GM12864 (cell line): ENCODE measurements at places on chromosomes 12 and 14.

GRCh38 chr12:87234898-87235297, 794.3 kb downstream of the C12orf50 start:
- no peak for DNase-seq

DNA sequence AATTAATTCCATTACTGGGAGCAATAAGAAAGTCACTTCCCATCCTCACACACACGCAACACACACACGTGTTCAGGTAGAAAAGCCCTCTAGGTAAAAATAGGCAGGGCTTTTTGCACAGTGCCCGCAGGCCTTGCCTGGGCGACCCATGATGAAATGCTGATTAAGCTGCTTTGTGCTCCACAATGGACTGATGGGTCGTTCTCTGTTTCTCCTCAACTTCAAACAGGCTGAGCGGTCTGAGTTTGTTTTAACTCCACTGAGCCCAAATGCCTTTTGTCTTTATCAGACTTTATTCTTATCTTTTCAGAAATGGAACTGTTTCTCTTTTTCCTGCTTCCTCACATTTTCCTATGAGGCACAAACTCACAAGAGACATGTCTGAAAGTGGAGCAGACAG, 9.4 kb upstream of the DACT1 start:
- no peak for DNase-seq

- no peak for DNase-seq
Observed at GRCh38 chr12:99722690-99723486, 75.3 kb downstream of the GARIN6 start.

DNA sequence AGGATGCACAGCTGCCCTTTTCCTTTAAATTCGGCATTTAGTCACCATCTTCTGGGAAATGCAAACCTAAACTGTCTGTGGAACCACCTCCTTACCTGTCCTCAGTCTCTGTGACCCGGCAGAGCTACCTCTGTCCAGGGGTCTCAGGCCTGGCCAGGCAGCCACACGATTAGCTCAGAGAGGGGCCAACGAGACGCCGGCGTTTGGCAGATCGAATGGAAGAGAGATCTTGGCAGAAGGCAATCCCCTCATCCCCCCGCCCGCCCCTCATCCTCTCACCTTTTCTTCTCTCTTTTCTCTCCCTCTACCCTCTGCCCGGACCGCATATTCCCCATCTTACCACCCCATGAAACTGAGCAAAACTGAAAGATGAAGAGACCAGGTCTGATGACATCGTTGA, 101.0 kb downstream of the PIWIL1 start:
- DNase-seq, result no peak

- peak; percentile 70 for DNase-seq
Observed at GRCh38 chr12:67988601-67989021, 636 bp upstream of the IFNG-AS1 start.

GRCh38 chr14:92122351-92122677, 545 bp downstream of the CPSF2 start:
- no peak for DNase-seq

- DNase-seq, result no peak
Observed at GRCh38 chr14:71629765-71630492, 302.3 kb upstream of the RGS6 start.

- no peak for DNase-seq
Observed at GRCh38 chr12:20492251-20492760, 124.0 kb downstream of the PDE3A start.

GRCh38 chr14:95535226-95536021, 574 bp downstream of the GLRX5 start:
- no peak for DNase-seq

- no peak for DNase-seq
Observed at GRCh38 chr12:29517264-29517663, 19.8 kb upstream of the OVCH1 start.

DNA sequence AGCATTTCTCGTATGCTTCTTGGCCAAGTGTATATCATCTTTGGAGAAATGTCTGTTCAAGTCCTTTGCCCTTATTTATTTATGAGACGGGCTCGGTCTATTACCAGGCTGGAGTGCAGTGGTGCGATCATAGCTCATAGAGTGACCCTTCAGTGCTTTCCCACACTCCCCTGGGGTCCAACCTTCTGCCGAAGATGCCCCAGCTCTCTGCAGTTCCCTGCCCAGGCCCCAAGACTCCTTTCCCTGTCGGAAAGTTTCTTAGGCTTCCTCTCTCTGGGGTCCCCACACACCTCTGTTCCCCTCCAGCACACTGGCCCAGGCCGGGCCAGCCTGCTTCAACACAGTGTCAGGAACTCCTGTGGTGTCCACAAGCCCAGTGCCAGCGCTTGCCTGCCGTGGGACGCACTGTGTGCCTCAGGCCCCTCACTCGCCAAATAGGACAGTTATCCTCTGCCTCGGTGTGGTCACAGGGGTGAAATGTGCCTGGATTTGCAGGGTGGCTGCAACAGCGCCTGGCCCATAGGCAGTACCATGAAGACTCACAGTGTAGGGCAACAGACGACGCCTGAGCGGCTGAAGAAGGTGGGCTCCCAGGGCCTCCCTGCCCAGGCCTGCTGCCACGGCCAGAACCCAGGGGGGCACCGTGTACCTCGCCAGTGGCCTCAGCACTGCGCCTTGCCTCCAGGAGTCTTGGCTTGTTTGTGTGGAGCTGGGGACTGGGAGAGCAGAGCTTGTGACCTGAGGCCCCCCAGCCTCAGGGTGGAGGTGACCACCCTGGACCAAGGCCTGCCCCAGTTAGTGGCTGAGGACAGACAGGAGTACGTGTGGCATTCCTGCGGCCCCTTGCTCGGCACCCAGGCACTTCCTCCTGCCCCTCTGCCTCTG, 4.9 kb upstream of the ASPG start:
- no peak for DNase-seq

GRCh38 chr14:97697772-97698171, 900.6 kb downstream of the VRK1 start:
- no peak for DNase-seq

- DNase-seq, result no peak
Observed at GRCh38 chr14:67722293-67722692, 20.6 kb downstream of the RDH12 start.

DNA sequence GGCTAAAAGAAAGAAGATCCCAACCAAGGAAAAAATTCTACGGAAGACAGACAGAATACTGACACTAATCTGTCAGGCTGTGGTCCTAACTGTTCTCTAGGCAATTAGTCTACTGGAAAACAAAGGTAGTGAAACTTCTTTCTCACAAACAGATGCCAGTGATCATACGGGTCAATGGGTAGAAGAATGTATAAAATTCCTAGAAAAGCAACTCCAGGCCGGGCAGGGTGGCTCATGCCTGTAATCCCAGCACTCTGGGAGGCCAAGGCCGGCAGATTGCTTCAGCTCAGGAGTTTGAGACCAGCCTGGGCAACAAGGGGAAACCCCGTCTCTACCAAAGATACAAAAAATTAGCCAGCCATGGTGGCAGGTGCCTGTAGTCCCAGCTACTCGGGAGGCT, 64.8 kb downstream of the HECTD4 start:
- no peak for DNase-seq

GRCh38 chr12:11228296-11228879, 41.1 kb downstream of the PRB3 start:
- no peak for DNase-seq

DNA sequence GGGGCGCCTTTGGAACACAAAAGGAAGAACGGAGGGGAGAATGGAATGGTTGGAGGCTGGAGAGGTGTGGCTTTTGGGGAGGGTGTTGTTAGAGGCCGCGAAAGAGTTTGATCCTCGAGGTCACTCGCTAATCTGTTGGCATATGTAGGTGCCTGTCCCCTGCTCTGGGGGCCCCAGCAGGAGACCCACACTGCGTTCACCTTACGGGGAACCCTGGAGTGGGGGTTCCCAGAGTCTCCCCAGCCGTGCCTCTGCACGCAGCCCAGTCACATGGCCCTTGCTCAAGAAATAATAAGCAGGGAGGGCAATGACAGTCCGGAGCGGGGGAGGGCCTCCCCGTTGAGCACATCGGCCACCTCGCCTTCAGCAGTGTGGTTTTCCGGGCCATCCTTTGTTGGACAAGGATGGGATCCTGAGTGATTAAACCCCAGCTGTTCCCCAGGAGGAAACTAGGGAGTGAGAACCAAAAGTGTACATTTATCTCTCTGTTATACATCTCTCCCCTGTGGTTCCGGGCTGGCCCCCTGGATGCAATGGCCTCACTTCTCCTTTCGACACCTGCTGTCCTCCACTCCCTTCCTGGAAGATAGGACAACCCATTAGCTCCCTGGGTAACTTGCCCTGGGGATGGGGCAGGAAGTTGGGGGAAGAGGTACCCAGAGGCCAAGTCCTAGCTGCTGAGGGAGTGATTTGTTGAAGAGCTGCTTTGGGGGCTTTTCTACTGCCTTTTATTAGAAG, 1.3 kb downstream of the PLEKHG3 start:
- no peak for DNase-seq

- DNase-seq, result no peak
Observed at GRCh38 chr14:88950069-88950468, 125.6 kb downstream of the TTC8 start.

- DNase-seq, result no peak
Observed at GRCh38 chr12:46260124-46260912, 8.5 kb downstream of the SLC38A1 start.

GRCh38 chr12:33828326-33828725, 194.0 kb upstream of the ALG10 start:
- no peak for DNase-seq

GRCh38 chr12:77010691-77011548, 54.4 kb downstream of the E2F7 start:
- DNase-seq, result peak; percentile 21

GRCh38 chr14:105581551-105582341, 55.4 kb downstream of the TMEM121 start:
- DNase-seq, result peak; percentile 82

DNA sequence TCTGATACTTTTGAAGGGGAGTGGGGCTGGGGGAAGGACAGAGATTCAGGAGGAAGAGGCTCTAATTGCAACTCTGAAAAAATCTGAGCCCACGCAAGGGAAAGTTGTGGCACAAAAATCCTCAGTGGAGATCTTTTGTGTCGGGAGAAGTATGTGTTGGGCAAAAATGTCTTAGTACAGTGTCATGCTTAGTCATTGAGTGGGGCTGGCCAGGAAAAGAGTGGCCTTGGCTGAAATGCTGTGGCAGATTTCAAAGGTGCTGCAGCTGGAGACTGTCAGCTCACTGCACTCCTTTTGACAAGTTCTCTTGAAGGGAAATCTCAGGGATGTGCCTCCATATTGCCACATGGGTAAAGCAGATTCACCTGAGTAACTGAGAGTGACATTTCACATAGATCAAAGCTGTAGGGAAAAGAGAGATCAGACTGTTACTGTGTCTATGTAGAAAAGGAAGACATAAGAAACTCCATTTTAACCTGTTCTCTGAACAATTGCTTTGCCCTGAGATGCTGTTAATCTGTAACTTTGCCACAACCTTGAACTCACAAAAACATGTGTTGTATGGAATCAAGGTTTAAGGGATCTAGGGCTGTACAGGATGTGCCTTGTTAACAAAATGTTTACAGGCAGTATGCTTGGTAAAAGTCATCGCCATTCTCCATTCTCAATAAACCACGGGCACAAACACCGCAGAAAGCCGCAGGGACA, 36.0 kb upstream of the GLIPR1 start:
- no peak for DNase-seq

DNA sequence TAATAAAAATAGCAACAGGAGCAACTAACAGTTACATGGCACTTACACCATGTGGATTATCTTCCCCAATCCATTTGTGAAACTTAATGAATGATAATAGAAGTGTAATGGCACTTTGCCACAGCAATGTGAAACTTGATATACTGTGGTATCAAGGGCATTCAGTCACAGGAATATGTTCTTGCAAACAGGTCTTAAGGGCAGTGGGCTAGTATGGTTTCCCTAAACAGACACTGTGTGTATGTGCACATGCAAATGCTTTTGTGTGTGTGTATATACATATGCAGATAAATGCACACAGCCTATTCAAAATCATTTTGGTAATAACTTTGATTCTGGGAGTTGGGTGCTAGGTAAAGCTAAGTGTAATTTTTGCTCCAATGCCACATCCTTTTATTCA, 26.2 kb upstream of the ARHGAP5 start:
- no peak for DNase-seq

DNA sequence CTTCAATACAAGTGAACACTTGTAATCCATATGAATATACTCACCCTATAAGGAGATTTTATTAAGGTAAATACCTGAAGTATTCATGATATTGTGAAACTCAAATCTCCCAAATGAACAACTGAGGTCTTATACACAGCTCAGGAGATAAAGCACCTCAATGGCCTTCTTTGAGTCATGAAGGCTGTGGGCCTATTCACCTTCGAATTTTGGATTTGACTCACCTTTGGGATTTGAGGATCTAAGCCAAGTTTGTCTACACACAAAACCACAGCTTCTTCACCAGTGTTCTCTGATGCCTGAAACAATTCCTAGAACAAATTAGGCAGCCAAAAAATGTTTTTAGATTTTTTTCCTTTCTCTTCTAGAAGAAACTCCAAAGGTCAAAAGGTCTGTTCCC, 194.1 kb downstream of the NUAK1 start:
- no peak for DNase-seq

DNA sequence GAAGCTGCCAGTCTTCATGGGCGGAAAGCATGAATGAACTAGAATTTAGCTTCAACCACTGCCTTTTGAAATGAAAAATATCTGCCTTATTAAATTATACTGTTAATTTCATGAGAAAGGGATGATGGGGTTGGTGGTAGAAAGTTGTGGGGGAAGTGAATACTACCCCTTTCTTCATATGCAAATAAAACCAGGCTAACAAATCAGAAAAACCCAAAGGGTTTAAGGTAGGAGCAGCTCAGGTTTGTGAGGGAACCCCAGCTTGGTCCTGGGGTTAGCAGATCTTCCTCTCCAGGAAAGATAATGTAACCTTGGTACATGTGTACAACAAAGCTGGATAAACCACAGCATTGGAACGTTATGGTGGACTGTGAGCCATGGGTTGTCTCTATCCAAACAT, 84.0 kb downstream of the PPP2R5C start:
- DNase-seq, result no peak

GRCh38 chr14:75587388-75587787, 9.0 kb downstream of the FLVCR2 start:
- DNase-seq, result no peak

DNA sequence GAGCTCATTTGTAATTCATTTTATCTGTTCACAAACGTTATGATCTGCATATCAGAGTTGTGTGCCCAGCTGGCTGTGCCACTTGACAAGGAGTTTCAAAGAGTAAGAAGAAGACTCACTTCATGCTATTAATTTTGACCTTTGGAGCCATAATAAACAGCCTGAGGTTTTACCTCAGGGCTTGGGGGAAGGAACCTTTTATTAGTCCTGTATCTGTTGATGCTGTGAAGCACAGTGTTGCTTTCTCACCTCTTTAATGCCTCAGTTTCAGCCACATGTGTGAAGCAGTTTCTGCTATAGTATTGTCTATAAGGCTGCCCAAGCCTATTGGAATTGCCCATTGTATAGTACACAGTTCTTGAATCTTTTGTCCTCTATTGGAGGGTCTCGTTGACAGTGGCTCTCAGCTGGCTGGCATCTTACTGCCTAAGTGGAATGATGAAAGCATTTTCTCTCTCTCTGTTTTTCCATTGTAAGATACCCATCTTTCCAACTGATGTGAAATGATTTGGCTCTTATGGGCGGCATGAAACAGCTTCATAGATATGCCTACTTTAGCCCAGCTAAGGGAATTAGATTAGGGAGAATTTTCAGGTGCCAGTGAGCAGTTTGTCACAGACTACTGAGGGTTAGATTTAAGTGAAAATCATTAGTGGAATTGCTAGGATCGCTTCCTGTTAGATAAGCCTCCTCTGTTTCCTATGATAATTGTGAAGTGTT, 34.7 kb downstream of the GPATCH2L start:
- DNase-seq, result no peak

- no peak for DNase-seq
Observed at GRCh38 chr12:71130521-71131069, 27.2 kb downstream of the TSPAN8 start.

GRCh38 chr12:72313806-72314205, 41.6 kb downstream of the TRHDE start:
- DNase-seq, result no peak
